ENCODE measurements at places on chromosomes 7 and 10. TPM values are rescaled to one million over a fixed set of nuclear protein-coding genes. Genes with fewer than 3 reads are reported as not detected.
A peak's percentile ranks its signal among the peaks of the same experiment; 100 is the strongest.

DNA sequence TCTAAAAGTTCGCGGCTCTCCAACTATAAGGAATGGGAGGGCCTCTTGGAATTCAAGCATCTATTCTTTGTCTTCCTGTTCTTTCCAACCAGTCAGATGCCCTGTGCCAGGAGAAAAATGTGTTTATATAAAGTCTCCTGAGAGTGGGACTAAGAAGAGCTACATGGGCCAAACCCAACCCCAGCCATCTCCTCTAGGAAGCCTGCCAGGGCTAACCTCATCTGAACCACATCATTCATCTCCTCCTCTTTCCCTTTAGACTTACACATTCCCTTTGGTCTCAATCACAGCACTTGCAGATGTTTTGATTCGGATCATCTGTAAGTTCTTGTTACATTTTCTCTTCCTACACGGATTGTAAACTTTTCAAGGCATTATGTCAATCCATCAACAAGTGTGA lies 62.6 kb downstream of the DOCK4 start:
- no peak for DNase-seq

DNA sequence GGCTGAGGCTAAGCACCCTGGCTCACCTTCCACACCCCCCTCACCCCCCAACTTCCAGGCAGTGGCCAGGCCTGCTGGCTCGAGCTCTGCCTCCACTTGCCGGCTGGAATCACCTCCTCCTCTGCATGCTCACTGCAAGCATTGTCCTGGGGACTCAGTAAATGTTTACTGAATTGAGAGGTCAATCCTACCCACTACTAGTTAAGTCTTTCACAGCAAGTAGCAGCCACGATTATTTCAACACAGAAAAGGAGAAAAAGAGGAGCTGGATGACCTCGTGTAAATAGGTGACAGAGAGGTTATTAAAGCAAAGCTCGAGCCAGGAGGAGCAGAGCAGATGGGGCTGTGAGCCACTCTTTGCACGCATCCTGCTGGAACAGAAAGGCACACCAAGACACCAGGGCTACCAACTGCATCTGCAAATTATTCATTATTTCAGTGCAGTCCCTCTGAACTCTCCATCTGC lies 32.1 kb downstream of the HIPK2 start:
- DNase-seq: no peak

- DNase-seq: peak; percentile 45
These were observed 30.1 kb upstream of the PTPRN2 start for GRCh38 chr7:158617737-158618128.

GRCh38 chr7:88278881-88279280 lies 27.8 kb downstream of the STEAP4 start:
- DNase-seq: no peak

DNA sequence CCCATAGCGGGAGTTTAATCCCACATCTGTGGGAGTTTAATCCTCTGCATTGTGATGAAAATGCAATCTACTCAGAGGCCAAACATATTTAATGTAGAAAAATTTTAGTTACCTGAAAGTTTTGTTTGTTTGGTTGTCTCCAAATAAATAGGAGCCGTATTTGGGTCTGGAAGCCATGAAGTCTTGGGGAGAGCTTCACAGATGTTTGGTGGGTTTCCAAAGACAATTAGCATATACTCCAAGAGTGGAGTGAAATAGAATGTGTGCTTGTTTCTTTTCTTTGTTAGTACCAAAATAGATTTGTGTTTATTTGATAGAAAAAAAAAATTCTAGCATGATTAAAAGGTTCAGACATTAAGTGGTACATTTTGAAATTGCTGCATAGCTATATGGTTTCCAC lies 50.9 kb downstream of the ANK3 start:
- DNase-seq: no peak

- no peak for DNase-seq
These were observed 9.3 kb downstream of the ZNF212 start for GRCh38 chr7:149248777-149249176.

- DNase-seq: no peak
These were observed 177.7 kb downstream of the PRKCQ start for GRCh38 chr10:6402349-6402709.

GRCh38 chr10:271201-271600 lies 135.9 kb downstream of the ZMYND11 start:
- DNase-seq: no peak

DNA sequence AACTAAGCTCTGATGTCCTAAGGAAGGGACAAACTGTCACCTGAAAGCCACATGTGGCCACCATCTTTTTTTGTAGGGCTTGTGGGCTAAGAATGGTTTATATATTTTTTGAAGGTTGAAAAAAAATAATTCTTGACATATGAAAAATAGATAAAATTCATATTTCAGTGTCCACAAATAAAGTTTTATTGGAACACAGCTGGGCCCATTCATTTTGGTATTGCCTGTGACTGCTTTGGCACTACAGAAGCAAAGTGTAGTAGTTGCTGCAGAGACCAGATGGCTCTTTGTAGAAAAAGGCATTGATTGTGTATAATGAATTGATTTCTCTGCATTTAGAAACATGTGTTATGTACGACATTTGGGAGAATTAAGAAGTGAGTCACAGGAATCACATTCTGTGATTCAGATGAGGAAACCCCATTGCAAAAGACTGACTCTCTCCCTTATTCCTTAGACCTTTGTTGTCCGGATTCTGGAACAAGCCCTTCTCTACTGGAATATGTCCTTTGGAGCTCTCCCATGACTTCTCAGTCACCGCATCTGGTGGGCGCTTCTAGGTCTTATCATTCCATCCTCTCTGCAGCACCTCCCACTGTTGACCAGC lies 438.7 kb downstream of the LRMDA start:
- DNase-seq: no peak

GRCh38 chr10:113541549-113541927 lies 11.3 kb upstream of the HABP2 start:
- no peak for DNase-seq

DNA sequence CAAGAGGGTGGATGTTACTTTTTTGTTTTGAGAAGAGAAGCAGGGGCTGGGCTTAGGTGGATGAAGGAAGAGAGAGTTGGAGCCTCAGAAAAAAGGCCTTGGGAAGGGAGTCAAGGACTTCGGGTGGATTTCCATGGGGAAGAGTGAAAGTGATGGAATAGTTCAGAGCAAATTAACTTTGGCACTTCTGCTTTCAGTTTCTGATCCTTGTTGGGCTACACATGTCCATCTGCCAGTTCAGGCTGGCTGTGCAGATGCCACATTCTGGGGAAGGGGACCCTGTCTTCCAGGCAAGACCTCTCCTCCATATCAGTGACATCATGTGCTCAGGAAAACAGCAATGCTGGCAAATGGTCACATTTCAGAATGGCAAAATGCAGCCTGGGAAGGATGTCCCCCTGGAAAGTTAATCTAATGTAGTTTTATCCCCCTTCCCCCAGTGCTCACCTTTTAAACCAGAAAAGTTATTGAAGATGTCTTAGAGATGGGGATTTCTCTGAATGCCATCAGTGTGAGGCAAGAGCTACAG lies 86.0 kb downstream of the WDFY4 start:
- DNase-seq: no peak

GRCh38 chr7:102991077-102991539 lies 78.3 kb downstream of the LRRC17 start:
- no peak for DNase-seq

DNA sequence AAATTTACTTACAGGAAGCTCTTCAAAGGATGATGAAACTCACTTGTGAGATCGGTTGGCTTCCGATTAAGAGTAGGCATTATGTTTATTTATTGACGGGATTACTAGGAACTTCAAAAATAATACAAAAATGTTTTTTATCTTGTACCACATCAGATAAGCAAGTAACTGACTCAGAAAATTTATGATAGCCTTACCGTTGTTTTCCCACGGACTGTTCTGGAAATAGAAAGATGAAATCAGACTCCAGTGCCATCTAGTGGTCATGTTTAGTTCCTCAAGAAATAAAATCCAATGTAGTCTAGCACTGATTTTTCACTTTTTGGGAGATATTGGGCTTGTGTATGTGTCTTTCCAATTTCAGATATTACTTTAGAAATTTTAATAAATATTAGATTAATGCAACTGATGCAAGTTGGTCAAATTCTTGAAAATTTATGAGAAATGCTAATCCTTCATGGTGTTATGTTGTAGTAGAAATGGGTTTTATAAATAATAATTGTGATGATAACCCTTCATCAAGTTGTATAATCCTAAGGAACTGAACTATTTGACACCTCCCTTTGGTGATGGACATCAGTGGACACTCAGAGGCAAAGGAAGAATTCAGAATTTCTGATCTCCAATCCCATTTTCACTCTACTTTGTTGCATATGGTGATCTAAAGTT lies 168.8 kb downstream of the TMEM26 start:
- no peak for DNase-seq

DNA sequence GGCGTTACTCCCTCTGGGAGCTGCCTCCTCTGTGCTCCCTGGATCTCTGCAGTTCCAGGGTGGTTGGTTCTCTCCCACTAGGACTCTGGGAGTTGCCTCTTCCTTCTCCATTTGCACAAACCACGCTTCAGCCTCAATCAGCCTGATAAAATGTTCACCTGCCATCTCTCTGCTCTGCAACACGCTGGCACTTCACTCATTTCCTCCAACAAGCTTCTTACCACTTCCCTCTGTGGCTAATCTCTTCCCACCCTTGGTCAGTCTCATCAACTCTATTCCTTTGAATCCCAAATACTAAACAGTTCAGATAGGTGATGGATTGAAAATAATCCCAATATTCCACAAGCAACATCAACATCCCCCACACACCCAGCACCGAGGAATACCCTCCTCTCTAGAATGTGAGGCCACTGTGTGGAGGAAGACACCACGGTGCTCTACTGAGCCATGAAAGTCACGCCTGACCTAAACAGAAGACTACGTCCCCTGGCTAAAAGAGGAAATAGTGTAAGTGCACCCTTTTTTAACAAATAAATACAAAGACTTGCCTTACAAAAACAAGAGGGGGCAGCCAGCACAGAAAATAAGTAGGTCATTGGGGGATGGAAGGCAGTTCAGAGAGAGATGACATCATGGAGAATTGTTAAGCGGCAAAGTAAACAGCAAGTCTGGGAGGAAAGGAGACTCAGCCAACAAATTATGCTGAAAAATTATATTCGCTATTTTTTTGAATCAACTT lies 1.9 kb upstream of the FAM170B start:
- DNase-seq: no peak

GRCh38 chr7:11343818-11344413 lies 370.2 kb downstream of the PHF14 start:
- no peak for DNase-seq

DNA sequence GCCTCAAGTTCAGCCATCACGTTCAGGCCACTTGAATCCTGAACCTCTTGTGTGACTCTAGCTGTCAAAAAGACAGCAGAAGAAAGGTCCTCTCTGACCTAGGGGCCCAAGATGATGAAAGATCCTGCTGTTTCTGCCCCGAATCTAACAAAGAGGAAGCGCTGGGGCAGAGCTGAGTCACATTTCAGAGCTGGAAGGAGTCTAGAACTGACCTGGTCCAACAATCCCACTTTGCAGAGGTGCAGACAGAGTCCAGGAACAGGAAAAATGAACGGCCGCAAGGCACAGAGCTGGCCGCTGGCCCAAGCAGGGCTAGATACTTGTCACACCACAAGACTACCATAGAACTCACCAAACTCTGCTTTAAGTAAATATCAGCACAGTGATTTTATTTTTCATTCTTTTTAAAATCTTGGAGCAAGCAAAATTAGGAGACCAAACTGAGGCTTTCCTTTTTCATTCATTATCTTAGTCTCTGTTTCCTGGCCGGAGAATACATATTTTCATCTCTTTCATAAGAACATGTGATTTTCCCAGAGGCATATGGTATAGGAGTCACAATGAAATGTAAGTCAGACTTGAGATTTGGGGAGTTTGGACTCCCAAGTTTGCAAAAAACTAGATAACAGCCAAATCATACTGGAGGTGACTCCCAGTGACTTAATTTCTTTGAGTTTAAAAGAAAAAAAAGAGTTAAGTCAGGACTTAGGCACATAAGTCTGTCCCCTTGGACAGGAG lies 52.8 kb downstream of the CHST15 start:
- no peak for DNase-seq

DNA sequence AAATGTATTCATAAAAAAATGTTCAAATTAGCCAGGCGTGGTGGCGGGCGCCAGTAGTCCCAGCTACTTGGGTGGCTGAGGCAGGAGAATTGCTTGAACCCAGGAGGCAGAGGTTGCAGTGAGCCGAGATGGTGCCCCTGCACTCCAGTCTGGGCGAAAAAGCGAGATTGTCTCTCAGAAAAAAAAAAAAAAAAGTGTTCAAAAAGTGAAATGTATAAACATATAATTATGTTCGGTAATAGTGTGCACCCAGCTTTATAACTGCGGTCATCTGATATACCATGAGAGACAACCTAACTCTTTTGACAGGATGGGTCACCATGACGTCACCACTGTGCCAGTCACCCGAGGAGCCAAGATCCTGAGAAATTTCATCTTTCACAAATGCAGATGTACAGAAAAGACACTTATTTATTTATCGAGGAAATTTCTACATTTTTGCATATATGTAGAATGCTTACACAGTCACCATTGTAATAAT lies 594 bp upstream of the RP9 start:
- DNase-seq: no peak

GRCh38 chr10:97481071-97481470 lies 17.2 kb downstream of the MMS19 start:
- no peak for DNase-seq

DNA sequence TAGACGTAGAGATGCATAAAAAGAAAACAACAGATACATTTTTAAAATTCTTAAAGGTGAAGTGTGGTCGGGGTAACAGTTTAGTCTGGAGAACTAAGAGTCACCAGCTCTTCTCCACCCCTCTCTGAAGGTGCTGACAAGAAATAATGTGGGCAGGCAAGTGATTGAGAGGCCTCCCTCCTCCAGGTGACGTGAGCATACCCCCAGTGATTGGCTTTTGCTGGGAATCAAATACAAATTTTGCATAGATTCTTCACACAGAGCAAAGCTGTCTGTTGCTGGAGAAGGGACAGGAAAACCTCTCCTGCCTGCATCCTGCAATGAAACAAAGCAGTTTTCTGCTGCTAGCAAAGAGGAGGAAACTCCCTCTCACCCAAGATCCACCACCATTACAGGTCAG lies 115.0 kb downstream of the DGKB start:
- no peak for DNase-seq

DNA sequence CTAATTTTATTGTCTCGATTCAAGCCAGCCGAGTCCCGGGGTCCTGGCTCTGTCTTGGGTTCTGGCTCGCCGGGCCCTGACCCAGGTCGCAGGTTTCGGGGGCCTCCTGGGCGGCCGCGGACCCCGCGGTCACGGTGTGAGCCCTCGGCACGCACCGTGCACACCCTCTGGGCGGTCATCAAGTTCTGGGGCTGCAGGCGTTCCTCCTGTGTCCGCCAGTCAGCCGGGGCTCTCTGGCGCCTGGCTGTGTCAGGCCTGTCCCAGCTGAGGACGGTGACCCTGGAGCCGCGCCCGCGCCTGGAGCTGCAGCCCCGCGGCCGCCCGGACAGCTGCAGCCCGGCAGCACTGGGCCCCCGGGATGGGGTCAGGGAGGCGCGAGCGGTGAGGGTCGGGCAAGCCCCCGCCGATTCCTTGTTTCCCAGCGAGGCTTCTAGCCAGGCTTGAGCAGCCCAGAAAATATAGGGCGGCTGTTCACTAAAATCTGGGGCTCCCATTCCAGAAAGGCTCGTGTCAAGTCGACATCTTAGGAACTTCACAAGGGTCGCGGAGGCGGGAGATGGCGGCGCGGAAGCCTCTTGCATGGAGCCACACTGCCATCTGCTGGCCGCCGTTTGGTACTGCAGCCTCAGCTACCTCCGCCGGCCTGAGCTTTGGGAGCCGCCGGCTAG lies 4.2 kb upstream of the HOXA7 start:
- DNase-seq: peak; percentile 93

Gene HKDC1
- total RNA-seq: 4.8 TPM

Gene FRAT1
- total RNA-seq: 8.4 TPM

Gene FAM25C
- total RNA-seq: not detected

Gene ENKUR
- not detected for total RNA-seq

Gene CLDN3
- not detected for total RNA-seq

Gene C10orf143
- 8.6 TPM for total RNA-seq

Gene SPDYE5
- total RNA-seq: not detected

Measured in tibial nerve (tissue), 4 donors.